ENCODE measurements at places on chromosomes 6 and 20.

DNA sequence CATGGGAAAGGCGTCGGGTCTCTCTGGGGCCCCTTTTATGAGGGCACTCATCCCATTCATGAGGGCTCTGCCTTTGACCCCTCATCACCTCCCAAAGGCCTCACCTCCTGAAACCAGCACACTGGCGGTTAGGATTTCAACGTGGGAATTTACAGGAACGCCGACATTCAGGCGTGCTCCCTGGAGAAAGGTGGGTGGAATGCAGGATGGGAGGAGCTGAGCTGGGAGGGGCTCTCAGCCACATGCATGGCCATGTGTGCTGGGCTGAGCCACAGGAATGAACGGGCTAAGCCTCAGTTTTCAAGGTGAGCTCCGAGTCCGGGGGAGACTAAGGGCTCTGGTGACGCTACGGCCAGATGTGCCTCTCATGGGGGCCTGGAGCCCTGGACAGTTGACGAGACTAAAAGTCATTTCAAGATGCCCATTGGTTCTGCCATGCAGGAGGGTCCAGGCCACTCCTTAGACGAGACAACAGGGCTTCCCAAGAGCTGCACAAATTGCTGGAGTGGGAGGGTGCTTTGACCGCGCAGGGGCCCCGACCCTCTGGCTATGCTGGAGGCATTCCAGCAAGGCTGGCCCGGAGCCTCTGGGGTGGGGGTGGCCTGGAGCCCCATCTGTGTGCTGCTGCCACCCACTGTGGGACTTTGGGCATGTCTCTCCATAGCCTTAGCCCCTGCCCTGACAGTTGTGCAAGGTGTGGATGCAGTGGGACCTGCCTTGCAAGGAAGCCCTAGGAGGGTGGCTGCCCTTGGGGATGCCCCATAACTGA lies 3.8 kb upstream of the ARFGAP1 start:
- DNase-seq = no peak

- no peak for DNase-seq
These were observed 14.0 kb downstream of the MUCL3 start for GRCh38 chr6:30954631-30955366.

GRCh38 chr20:25460566-25461280 lies 53.2 kb downstream of the GINS1 start:
- no peak for DNase-seq

GRCh38 chr6:136252441-136252840 lies 2.3 kb upstream of the MTFR2 start:
- DNase-seq = no peak

- DNase-seq = no peak
These were observed 318.0 kb upstream of the PTCHD4 start for GRCh38 chr6:48429021-48429420.

- no peak for DNase-seq
These were observed 5.7 kb upstream of the CTNNBL1 start for GRCh38 chr20:37688093-37688492.

GRCh38 chr6:65701325-65701724 lies 5.7 kb downstream of the EYS start:
- no peak for DNase-seq
